Activated gamma-delta T cell (primary cell): ENCODE measurements at places on chromosomes 1 and 21.

- no peak for DNase-seq
These were observed 2.4 kb upstream of the GPR52 start for GRCh38 chr1:174445351-174445750.

DNA sequence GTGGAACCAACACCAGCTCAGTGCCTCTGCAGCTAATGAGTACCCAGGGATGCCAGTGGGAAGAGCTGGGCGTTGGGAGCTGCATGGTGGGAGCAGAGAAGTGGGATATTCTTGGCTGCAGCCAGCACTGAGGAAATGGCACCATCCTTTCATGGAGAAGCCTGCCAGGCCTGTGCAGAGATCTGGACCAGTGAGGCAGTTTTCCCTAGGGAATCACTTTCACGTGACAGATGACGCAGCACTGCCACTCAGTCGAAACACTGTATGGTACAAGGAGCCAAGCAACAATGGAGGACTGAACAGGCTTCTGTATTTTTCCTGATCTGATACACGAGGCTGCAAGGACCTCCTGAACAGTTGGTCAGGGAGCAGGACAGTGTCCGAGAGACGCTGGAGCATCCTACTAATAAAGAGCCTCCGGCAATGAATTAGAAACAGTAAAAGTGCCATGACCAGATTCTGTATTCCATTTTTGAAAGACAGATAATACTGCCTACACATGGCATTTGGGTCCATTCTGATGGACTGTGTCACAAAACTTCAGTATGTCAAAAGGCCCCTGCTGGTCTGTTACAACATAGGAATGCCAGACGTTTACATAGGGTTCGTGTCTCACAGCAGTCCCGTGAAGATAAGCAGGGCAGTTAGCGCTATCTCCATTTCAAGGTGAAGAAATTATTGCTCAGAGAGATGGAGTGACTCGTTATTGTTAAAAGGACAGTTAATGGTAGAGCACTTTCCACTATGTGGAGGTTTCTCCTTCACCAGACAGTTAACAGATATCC, 44.0 kb upstream of the LMO4 start:
- no peak for DNase-seq

- no peak for DNase-seq
These were observed 139.7 kb upstream of the BEND5 start for GRCh38 chr1:48916130-48917069.

DNA sequence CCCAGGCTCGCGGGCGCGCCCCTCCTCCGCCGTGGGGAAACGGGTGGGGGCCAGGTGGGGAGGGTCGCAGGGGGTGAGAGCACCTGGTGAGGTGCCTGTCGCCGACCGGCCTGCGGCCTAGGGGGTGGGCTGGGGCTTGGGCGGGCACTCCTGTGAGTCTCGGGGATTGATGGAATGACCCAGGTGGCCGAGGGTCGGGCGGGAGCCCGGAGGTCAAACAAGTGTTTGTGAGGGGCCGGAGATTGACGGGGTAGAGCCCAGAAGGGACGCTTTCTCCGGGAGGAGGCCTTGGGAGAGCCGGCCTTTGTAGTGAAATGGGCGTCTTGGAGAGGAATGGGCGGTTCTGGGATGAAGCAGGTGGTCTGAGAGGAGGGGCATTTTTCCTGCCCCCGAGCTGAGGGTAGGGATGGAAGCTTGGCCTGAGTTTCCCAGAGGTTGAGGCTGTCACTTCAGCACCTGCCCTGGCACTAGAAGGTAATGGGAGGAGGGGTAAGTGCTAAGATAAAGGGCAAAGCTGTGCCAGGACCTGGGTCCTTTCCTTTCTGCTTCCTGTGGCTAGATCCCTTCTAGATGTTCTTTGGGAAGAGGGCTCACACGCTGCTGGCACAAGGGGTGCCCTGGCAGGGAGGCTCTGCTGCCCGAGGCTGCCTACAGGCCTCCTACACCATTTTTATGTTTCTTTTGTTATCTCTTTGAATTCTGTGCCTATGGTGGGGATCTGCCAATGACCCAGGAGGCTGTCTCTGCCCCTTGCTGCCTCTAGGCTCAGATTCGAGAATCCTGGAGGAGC, 56.1 kb downstream of the NDUFS5 start:
- no peak for DNase-seq

DNA sequence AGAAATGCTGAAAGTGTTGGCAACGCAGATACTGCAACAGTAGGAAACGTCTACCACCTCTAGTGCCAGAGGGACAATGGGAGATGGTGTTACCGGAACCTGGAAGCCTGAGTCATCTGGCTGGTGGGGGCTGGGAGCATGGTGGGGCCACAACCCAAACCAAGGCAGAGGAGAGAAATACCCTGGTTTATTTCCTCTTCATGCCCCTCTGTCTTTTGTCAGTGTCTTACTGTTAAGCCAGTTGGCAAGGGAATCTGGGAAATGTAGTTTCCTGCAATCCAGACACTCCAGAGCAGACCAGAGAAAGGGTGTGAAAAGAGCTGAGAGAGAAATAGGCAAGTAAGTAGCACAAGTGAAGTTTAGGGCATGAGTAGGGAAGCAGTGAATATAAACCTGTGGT, 14.8 kb downstream of the DNTTIP2 start:
- no peak for DNase-seq
